Gastrocnemius medialis (tissue), 4 donors: ENCODE measurements at places on chromosomes 5 and 9. TPM values are rescaled to one million over a fixed set of nuclear protein-coding genes. Genes with fewer than 3 reads are reported as not detected.

DNA sequence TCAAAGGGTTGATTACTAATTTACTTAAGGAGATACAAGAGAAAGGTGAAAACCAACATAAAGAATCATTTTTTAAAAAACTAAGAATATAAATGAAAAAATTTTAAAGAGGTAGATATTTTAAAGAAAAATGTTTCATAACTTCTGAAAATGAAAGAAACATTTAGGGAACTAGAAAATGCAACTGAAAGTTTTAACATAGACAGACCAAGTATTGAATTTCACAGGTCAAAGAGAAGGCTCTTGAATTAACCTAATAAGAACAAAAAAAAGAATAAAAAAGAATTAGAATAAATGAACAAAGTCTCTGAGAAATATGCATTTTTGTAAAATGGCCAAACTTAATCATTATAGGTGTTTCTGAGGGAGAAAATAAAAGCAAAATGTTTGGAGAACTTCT lies 16.1 kb upstream of the FAM174A start:
- DNase-seq, result no peak

DNA sequence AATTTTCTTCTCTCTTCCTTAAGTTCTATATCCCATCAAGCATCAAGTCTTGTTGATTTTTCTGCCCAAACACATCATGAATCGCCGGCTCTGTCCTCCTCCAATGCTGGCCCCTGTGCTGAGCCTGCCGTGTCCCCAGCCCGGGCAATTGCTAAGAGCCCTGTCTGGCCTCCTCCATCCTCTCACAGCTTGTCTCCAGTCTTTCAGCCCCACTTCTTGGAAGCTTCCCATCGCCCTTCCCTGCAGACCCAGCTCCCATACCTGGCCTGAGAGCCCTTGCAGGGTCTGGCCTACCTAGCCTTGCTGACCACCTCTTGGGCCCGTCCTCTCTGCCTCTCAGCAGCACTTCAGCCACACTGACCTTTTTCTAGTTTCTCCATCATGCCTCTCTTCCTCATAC lies 61.9 kb downstream of the COL15A1 start:
- DNase-seq, result no peak

TSSK1B gene
- total RNA-seq, result not detected

LHX6 gene
- total RNA-seq, result 2.1 TPM

HAVCR1 gene
- total RNA-seq, result not detected

DNA sequence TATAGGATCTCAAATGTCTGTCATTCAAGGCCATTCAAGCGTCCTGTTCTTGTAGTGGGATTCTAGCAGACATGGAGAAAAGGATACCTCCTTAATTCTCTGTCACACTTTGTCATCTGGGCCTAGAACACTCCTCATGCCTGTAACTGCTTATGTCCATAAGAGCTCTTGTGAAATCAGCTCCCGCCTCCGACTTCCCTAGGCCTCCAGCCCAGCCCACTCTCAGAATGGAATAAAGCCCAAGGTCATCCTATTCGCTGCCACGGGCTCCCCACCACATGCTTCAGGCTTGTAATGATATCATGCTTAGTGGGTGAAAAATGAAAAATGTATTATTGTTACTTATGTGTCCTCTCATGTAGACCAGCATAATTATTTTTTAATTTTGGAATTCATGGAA lies 632.5 kb downstream of the ISL1 start:
- no peak for DNase-seq

GRCh38 chr5:15669826-15670225 lies 169.8 kb downstream of the FBXL7 start:
- DNase-seq, result no peak

GHR gene
- total RNA-seq, result 38.9 TPM

GRCh38 chr5:176899946-176900779 lies 1.0 kb upstream of the HK3 start:
- no peak for DNase-seq

TPPP gene
- total RNA-seq, result 8.7 TPM
